Activated T-cell treated with anti-CD3 and anti-CD28 coated beads, Interleukin-2, amount 50 U/mL, for 4 hours (primary cell): ENCODE measurements at places on chromosomes 1 and 21.

GRCh38 chr1:93235261-93235660, 54.7 kb downstream of the CCDC18 start:
- no peak for DNase-seq

DNA sequence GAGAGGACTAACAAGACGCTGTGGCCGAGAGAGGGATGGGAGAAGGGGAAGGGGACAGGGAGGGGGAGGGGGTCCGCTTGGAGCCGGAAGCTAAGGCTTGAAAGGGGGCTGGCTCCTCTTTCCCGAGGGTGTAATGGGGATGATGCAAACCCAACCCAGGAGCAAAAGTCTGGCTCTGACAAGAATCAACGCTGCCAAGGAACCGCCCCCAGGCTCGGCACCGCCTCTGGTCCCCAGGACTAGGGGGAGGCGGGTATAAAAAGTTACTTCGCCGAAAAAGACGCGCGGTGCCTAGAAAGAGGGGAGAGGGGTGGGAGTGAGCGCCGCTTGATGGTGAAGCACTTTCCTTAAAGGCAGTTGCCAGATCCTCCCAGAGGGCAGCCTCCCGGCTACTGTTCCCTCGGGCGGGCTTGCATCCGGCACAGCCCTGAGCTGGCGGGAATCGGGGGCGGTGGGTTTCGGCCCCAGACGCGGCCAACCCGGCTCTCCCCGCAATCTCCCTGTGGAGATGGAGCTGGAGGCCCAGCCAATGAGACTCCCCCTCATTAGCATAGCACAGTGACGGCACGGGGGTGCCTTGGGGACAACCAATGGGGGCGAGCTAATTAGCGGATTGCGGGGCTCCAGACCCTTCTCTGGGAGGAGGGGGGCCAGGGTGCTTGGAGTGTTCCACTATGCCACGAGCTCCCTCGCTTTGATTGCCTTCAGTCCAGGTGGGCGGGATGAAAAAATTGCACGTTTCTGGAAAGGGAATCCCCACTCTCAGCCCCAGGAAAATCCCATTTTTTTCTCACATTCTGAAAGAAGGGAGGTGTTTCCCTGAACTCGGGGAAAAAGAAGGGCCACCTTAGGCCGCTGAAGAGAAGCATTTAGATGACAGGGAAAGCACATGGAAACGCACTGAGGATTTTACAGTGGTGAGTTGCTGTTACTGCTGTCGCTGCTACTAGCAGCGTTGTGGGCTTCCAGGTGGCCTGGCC, at the start of gene KCNT2:
Gene KCNT2 (minus strand): TSS at position 51 of the 980 bp plus-strand sequence. CDS start 131 bp downstream, outside the sequence.
- DNase-seq: no peak

DNA sequence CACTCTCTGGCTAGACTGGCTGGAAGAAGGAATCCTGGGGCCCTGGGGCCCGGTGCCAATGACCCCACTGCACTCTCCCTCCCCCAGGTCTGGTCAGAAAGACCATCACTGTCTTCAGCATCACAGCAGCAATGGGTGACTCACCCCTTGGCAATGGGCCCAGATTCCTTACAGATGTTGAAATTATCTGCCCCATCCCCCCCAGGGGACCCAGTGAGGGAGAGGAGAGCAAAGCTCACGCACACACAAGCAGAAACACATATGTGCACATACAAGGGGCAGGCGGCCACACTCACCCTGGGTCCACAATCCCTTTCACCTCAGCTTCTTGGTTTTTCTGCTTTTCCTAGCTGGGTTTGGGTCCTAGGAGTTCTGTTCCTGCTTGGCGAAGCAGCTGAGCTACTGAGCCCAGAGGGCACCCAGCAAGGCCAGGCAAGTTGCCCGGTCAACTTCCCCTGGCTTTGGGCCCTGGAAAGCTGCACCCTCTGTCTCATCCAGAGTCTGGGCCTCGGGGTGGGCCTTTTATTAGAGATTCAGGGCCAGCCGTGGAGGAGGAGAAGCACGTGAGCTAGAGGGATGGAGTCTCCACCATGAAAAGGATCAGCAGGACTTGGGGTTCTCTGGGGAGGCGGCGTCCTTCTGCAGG, 2.6 kb downstream of the COL16A1 start:
- DNase-seq: peak; percentile 35

DNA sequence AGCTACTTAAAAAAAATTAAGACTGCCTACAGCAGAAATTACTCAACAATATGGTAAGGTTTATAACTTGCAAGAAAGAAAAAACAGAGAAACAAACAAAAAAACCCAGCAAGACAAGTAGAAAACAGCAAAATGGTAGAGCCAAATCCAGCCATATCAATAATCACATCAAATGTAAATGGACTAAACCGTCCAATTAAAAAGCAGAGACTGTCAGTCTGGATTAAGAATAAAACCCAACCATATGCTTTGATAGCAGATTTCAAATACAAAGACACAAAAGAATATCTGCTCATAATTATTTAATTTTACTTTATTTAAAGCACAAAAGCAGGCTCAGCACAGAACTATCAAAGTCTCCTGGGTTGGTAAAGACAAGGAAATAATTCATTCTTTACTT, 17.5 kb downstream of the PACC1 start:
- no peak for DNase-seq

GRCh38 chr1:98333406-98333805, 328.1 kb upstream of the SNX7 start:
- DNase-seq: no peak

- no peak for DNase-seq
These were observed 19.4 kb downstream of the ATP2B4 start for GRCh38 chr1:203645996-203646395.

- DNase-seq: peak; percentile 65
These were observed 21.3 kb downstream of the UBASH3A start for GRCh38 chr21:42424914-42425541.

GRCh38 chr1:110348771-110349170, 9.6 kb downstream of the RBM15 start:
- DNase-seq: no peak

- no peak for DNase-seq
These were observed 64.3 kb downstream of the NIBAN1 start for GRCh38 chr1:184910005-184910404.

- DNase-seq: no peak
These were observed 30.0 kb downstream of the WLS start for GRCh38 chr1:68202239-68202832.

DNA sequence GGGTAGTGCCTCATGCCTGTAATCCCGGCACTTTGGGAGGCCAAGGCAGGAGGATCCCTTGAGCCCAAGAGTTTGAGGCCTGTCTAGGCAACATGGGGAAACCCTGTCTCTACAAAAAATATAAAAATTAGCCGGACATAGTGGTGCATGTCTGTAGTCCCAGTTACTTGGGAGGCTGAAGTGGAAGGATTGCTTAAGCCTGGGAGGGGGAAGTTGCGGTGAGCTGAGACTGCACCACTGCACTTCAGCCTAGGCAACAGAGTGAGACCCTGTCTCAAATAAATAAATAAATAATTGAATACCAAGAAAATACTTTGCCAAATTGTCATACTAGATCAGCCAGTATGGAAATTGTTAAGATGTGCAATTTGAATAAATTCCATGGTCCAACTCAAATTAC, 5.9 kb upstream of the RBBP5 start:
- DNase-seq: no peak

DNA sequence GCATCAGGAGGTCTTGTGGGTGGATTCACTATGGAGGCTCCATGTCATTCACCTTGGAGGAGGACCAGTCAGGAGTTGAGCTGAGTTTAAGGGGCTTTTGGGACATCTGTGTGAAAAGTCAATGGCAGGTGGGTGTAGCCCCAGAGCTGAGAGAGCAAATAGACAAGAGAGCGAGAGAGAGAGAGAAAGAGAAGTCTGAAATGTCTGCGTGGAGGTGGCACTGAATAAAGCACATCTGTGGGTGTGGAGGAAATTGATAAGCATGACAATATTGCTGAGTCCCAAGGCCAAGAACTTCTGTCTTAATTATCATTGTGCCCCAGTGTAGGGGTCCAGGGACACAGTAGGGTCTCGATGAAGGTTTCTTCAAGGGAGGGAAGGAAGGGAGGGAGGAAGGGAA, 79.5 kb upstream of the VAMP3 start:
- no peak for DNase-seq

GRCh38 chr21:34668803-34669148, at the start of gene CLIC6:
CLIC6 (plus strand) TSS chr21:34668994; CDS start chr21:34669389, 395 bp downstream.
- no peak for DNase-seq

DNA sequence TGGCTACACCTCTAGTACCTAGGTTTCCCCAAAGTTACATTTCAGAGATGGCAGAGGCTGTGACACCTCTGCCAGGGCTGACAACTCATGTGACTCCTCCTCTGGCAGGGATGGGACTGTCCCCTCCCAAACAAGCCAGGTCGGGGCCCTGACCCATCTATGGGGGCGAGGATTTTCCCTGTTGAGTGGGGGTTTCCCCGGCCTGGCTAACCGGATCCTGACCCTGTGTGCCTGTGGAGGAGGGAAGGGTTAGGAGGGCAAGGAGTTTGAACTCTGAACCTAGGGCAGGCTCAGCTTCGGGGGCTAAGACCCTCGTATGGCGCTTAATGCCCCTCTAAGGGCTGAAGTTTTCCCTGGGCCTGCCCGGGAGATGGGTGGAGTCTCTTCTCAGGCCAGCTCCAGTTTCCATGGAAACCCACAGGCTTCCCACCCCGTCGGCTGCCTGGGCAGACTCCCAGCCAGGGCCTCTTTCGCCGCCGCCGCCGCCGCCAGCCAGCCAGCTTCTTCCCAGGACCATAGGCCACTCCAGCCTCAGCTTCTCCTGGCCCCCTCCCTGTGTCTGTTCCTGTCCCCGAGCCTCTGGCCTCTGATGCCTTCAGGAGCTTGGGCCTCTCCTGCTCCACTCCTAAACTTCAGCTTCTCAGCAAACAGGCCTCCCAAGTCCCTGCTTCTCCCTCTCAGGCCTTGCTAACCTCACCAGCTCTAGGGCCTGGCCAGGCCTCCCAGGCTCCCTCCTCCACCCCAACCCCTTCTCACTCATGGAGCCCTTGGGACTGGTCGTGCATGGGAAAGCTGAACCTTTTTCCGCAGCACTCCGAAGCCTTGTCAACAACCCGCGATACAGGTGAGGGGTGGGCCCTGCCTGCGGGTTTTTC, at the start of gene BTBD19:
Gene BTBD19 (plus strand): TSS at position 461 of the 875 bp plus-strand sequence. CDS start 298 bp downstream, at position 759.
- peak; percentile 72 for DNase-seq

DNA sequence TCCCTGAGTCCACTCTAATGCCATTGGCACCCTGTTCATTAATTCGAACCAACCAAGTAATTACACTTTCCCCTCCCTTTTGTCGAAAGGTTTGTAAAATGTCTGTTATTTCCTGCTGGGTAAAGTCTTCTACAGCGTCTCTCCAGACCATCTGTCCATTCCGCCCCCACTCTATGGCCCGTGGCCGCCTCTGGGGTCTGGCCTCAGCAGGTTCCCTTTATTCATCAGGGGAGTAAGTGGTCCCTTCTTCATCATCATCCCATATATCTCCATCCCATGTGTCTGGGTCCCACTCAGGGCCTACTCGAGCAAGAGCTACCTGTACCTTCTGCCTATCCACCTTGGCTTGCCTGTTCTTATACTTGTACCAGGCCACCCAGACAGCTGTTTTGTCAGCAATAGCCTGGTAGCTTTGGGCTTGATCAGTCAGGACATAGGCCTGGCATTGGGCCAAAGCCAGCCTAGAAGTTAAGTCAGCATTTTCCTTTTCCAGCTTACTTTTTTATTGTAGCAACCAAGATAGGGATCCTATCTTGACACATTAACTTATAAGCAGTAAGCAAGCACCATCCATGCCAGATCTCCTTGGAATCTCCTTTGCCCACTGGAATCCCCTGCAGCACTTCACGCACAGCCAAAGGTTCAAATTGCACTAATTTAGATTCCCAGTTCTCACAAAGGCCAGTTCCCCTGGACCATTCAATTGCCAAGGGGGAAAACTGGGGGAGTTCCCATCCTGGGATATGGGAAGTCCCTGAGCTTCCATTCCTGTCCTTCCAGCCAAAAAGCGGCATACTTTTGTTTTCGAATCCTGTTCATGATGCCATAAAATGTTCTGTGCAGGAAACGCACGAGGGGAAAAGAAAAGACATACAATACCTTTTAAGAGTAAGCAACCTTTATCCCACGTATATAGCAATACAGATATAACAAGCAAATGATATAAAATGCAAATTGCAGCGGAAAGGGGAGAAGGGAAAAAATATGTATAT, 6.6 kb upstream of the STUM start:
- DNase-seq: no peak

- DNase-seq: no peak
These were observed 12.2 kb downstream of the OR2B11 start for GRCh38 chr1:247445526-247446356.

DNA sequence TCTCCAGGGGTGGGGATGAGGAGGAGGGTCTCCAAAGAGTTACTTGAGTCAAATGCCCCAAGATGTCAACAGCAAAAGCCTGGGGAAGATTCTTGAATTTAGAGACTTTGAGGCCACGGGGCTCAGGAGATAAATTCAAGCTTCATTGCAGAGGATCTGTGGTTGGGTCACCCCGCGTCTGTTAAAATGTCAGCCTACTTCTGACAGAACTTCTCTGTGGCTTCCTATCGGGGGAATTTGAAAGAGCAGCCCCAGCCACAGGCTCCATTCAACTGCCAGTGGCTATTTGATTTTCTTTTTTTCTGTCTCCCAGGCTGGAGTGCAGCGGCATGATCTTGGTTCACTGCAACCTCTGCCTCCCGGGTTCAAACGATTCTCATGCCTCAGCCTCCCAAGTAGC, 62.5 kb upstream of the EFHD2 start:
- no peak for DNase-seq

- no peak for DNase-seq
These were observed 45.5 kb upstream of the RASAL2 start for GRCh38 chr1:178048426-178048825.

DNA sequence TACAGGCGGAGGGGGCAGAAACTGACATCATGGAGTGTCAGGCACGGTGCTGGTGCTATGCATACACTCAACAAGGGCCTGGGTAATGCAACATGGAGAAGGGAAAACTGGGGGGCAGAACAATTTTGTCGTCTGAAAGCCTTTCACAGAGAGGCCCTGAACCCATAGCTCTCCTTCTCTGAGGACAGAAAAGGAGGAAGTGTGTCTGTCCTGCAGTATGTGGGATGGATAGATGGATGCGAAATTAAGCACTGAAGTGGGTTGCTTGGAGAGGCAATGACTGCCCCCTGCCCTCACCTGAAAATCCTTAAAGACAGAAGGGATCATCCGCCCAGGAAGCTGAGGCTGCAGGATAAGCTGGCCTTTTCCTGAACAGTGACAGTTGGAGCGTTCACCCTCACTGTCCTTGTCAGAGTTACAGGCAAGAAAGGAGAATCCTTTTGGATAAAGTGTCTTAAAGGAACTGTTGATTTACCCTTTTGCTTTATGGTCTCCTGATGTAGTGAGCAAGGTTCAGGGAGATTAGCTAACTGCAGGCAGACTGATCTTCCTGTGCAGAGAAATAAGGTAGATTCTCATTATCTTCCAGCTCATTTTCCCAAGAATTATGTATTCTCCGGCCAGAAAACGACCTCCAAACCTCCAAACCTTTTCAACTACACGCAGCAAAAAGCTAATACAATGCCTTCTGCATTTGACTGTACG, 1.6 kb upstream of the FAM20B start:
- DNase-seq: no peak

GRCh38 chr1:233627823-233628222, 13.9 kb downstream of the KCNK1 start:
- DNase-seq: no peak

GRCh38 chr1:17933971-17934370, 173.6 kb upstream of the IGSF21 start:
- DNase-seq: no peak
